ENCODE measurements at places on chromosomes 12 and 14.

GRCh38 chr12:29241821-29242591 lies 92.9 kb downstream of the FAR2 start:
- DNase-seq = no peak

DNA sequence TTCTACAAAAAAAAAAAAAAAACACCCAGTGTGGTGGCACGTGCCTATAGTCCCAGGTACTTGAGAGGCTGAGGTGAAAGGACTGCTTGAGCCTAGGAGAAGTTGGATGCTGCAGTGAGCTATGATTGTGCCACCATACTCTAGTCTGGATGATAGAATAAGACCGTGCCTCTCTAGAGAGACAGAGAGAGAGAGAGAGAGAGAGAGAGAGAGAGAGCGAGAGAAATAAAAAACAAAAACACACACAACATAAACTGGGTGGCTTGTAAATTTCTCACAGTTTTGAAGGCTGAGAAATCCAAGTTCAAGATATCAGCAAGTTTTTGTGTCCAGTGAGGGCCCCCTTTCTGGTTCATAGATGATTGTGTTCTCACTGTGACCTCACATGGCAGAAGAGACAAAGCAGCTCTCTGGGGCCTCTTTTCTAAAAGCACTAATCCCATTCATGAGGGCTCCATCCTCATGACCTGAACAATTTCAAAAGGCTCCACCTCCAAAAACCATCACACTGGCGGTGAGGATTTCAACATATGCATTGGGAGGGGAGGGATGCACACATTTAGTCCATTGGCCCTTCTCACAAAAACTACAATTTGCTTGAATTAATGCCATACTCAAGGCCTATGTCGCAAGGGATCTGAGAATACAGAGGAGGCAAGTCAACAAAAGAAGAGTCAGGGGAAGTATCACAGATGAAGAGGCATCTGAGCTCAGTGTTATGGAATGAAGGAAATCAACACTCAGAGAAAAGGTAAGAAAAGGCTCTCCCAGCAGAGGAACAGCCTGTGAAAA lies 94.9 kb downstream of the PPM1H start:
- DNase-seq = no peak

GRCh38 chr12:75771023-75771422 lies 259.6 kb upstream of the KRR1 start:
- no peak for DNase-seq

GRCh38 chr12:39902821-39903220 lies 203.1 kb downstream of the SLC2A13 start:
- DNase-seq = no peak

- DNase-seq = no peak
Measured at GRCh38 chr12:112842441-112842840, 50.9 kb downstream of the RPH3A start.

DNA sequence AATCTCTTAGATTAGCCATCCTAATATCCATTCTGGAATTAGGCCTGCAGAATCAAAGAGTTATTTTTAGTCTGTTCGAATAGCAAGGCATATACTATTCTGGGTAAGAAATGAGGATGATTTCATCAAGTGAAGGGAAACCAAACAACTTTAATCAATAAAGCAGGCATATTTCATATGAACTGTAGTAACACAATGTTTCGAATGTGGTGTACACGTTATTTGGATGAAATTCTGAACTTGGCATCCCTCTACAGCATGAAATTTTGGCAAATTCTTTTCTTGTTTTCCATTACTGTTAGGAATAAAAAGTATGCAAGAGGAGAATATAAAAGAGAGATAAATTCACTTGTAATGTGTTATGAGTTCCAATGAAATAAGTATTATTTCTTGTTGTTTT lies 1233.3 kb upstream of the SEL1L start:
- no peak for DNase-seq

DNA sequence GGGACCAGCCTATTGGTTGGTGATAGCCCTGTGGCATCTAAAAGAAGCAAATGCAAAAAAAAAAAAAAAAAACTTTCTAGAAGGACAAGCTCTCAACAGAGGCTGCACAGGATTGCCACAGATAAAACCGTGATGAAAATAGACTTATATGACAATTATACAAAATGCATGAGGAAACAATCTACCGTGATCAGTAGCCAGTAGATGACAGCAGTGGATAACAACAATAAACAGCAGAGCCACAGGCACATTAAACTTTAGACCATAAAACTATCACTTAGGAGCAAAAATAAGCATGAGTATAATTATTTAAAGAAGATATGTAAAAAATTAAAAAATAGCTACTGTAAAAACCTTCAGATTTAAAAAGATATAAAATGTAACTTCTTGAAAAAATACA lies 183.5 kb upstream of the ABCD2 start:
- DNase-seq = no peak

DNA sequence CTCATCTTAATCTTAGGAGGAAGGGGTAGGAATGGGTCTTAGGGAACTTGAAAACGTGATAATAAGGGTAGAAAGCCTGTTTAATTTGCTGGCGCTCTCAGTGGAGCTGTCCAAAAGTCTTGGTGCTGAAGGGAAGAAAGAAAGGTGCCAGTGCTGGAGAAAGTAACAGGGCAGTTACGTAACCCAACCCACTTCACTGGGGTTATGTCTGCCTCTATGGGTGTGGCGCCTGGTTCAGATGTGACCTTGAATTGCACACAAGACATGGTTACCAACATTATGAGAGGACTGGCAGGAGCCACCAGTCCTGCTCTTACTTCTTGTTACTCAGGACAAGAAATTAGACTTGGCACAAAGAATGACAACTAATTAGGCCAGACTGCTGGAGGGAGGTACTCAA lies 18.6 kb upstream of the GPATCH2L start:
- no peak for DNase-seq

GRCh38 chr14:95515080-95515489 lies 1.4 kb downstream of the SYNE3 start:
- DNase-seq = no peak
